Left renal cortex interstitium (tissue), 4 donors: ENCODE measurements at places on chromosomes 4 and X. TPM values are rescaled to one million over a fixed set of nuclear protein-coding genes. Genes with fewer than 3 reads are reported as not detected.

DNA sequence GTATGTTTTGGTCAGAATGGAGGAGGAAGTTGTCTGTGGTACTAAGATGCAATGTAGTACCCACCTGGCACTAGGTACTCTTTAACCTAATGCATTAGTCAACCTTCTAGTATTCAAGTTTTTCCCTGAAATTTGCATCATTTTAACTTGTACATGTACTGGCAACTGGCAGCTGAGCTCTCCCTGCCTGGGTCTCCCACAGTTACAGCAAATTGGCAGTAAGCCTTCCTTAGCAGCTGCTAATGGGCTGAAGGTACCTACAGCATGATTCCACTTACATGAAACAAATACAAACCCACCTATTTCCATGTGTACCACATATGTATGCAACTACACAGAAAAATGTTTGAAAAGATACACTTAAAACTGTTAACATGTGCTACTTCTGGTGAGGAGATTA is 8.1 kb upstream of the KLHL2 start:
- DNase-seq: no peak

DNA sequence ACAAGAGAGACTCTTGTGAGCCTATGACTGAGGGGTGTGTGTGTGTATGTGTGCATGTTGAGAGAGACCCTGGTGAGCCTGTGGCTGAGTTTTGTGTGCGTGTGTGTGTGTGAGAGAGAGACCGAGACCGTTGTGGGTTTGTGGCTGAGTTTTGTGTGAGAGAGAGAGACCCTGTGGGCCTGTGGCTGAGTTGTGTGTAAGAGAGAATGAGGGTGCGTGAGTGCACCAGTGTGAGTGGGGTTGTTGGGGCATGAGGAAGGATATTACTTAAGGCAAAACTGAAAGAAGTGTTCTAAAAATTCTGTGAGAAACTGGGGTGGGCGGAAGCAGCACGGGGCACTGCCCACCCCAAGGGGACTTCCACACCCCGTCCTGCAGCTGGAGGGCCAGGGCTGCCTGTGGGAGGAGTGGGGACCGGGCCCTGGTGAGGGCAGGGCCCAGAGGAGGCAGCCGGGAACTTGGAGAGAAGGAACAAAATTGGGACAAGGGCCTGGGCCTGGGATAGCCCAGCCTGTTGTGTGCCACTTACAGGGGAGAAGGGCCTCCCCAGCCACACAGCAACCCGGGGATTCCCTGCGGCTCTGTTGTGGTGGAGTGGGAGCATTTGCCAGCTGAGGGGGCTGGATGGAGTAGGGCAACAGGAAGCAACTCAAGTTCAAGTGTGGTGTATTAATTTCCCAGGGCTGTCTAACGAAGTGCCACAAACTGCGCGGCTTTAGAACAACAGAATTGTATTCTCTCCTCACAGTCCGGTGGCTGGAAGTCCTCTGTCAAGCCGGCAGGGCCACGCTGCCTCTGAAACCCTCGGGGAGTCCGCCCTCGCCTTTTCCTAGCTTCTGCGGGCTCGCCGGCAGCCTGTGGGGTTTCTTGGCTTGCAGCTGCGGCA is 22.1 kb downstream of the TMEM131L start:
- DNase-seq: no peak

- no peak for DNase-seq
These were observed 18.3 kb downstream of the GTPBP6 start for GRCh38 chrX:300334-300733.

GRCh38 chrX:115560211-115560977 is 580 bp upstream of the PLS3 start:
- DNase-seq: no peak

POU3F4 gene
- 8.7 TPM for polyA plus RNA-seq

CDKL5 gene
- 13.7 TPM for polyA plus RNA-seq
